Activated naive CD8-positive, alpha-beta T cell treated with anti-CD3 and anti-CD28 coated beads, Interleukin-2, amount 10 ng/mL, durations not matched to agents 7 days and 5 days (primary cell): ENCODE measurements at places on chromosomes 16 and 17. TPM values are rescaled to one million over a fixed set of nuclear protein-coding genes. Genes with fewer than 3 reads are reported as not detected.

Gene ICAM2
- 59.0 TPM for total RNA-seq

Gene RPH3AL
- total RNA-seq, result 2.7 TPM

- no peak for DNase-seq
Observed at GRCh38 chr17:1082579-1082978, 85.7 kb downstream of the TIMM22 start.

DNA sequence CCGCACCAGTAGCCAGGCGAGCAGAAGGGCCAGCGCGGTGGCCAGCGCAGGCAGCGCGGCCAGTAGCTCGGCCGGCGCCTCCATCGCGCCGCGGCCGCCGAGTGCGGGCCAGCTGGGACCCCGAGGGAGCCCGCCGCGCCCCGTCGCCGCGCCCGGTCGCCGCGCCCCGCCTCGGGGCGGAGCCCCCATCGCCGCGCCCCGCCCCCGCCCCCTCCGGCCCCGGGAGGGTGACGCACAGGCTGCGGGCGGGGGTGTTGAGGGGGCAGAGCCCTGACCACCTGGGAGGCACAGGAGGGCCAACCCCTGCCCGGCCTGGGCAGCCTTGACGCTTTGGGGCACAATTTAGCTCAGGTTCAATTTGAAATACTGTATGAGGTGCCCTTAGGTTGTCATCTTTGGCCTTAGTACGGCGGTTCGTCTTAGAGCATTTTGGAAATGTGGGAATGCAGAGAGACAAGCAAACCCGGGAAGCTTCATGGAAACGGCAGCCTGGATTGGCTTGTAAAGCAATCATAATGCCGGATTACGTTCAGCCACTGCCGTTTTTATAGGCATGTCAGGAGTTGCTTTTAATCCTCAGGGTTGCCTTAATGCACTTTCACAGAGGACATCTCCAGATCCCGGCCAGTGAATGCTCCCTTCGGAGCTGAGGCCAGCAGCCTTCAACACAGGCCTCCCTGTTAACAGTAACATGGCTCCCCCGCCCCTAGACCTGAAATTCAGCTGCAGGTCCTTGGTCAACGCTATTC is at the start of gene MXRA7:
MXRA7 (minus strand) TSS at position 103 of the 749 bp plus-strand sequence; CDS start at position 84, 19 bp downstream.
- peak; percentile 79 for DNase-seq

DNA sequence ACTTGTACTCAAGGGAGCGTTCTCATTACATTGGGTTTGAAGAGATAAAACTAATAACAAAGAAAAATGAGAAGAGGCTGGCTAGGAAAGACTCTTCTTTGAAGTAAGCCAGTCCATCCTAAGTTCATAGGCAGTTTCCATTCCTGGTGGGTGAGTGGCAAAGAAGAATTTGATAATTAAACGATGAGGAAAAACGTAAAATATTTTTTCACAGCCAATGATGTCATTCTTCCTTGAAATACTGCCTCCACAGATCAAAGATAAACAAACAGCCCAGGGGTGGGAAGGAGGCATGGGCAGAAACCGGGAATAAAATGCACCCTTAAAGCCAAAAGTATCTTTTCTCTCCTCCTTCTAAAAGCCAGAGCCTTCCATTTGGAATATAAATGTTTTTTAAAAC is 346.6 kb downstream of the PMP22 start:
- DNase-seq, result no peak

GRCh38 chr17:60468371-60468770 is 46.1 kb downstream of the CHCT1 start:
- DNase-seq, result no peak

DNA sequence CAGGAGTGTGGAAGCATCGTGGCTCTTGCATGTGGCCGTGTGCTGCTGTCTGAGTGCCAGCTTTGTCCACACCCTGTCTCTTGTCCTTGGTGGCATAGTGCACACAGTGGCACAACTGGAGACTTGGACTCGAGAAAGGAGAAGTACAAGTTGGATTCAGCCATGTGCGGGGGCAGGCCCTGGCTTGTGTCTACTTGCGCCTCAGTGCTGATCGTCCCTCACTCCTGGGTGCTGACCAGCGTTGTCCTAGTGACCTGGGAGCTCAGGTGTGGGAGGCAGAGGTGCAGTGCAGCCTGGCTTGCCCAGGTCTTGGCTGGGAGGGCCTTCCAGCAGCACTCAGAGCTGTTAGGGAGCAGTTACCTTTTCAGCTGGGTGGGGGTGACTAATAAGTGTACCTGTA is 20.6 kb downstream of the MPRIP start:
- DNase-seq, result no peak

DNA sequence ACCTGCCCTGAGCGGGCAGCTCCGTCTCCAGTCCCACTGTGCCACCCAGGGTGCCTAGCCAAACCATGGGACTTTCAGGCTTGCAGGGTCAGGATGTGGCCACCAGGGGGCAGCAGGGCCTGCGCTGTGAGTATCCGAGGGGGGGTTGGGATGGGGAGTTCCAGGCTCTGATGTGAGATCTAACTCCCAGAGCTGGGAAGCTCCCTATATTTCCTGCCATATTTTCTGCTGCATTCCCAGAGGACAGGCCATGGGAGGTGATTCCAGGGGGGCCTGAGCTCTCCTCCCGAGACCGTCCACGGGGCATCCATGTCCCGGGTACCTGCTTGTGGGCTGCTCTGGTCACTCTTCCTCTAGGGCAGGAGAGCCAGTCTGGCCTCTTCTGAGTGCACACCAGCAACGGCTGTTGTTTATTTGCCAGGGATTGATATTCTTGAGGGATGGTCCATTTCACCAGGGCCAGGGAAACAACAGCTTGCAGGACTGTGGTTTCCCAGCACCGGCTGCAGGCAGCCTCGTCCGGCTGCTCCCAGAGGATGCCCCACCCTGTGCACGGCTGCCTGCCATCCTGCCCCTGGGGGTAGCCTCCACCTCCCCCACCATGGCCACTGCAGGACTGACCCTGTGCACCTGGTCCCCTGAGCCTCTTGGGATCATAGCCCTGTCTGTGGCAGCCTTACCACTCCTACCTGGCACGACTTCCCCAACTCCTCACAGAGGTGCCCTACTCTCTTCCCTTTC is 1.2 kb downstream of the GPR142 start:
- DNase-seq, result peak; percentile 81

GRCh38 chr16:60646631-60647030 is 1389.6 kb downstream of the CDH8 start:
- no peak for DNase-seq

GRCh38 chr16:29029168-29029994 is 44.5 kb downstream of the LAT start:
- DNase-seq, result peak; percentile 64

- no peak for DNase-seq
Observed at GRCh38 chr16:85903559-85903958, 4.6 kb downstream of the IRF8 start.
